Tongue (tissue), 3 donors: ENCODE measurements at places on chromosomes 16 and 17. TPM values are rescaled to one million over a fixed set of nuclear protein-coding genes. Genes with fewer than 3 reads are reported as not detected.

DNA sequence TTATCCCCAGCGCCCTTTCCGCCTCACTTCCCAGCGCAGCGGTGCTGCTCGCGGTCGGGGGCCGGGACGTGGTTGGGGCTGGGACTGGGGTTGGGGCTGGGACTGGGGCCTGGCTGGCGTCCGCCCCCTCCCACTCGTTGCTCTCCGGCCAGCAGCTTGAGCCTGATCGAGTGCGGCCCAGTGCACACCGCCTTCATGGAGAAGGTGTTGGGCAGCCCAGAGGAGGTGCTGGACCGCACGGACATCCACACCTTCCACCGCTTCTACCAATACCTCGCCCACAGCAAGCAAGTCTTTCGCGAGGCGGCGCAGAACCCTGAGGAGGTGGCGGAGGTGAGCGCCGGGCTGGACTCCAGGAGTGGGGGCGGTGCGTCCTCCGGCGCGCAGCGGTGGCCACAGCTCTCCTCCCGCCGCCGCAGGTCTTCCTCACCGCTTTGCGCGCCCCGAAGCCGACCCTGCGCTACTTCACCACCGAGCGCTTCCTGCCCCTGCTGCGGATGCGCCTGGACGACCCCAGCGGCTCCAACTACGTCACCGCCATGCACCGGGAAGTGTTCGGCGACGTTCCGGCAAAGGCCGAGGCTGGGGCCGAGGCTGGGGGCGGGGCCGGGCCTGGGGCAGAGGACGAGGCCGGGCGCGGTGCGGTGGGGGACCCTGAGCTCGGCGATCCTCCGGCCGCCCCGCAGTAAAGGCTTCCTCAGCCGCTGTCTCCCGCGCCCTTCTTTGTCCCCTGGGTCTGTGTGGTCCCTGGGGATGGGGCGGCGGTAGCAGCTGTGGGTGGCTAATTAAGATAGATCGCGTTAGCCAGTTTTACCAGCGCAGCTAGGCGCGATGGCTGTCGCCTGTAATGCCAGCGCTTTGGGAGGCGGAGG is 1.8 kb downstream of the HSD17B1 start:
- DNase-seq, result peak; percentile 94

GRCh38 chr16:88070341-88070740 is 119.1 kb downstream of the BANP start:
- DNase-seq, result no peak

XAF1 gene
- 19.7 TPM for total RNA-seq

DNA sequence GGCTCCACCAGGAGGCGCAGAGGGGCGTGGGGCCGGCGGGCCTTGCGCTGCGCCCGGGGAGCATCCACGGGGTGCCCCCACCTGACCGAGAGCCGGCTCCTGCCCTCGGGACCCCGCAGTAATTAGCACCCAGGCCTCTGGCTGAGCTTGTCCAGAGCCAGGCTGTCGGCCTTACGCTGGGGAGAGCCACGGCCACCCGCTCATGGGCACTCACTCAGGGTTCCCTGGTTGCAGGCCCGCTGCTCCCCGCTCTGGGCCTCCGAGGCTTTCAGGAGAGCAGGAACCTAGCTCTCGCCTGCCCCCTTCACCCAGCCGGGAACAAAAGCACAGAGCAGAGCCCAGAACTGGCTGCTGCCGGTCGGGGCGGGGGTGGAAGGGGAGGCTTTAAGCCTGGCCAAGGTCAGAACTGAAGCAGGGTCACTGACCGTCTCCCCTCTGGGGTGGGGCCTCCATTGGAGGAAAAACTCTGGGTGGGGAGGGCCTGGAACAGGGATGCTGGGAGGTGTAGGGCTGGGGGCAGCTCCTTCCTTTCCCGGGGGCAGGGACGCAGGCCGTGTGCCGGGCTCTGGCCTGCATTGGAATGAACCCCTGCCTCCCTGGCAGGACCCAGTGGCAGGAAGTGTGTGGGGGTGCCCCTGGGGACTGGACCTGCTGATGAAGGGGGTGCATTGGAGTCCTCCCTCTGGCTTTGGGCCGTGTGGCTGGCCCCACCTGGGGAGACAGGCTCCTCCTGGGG is 12.3 kb downstream of the GLIS2 start:
- peak; percentile 91 for DNase-seq

DNA sequence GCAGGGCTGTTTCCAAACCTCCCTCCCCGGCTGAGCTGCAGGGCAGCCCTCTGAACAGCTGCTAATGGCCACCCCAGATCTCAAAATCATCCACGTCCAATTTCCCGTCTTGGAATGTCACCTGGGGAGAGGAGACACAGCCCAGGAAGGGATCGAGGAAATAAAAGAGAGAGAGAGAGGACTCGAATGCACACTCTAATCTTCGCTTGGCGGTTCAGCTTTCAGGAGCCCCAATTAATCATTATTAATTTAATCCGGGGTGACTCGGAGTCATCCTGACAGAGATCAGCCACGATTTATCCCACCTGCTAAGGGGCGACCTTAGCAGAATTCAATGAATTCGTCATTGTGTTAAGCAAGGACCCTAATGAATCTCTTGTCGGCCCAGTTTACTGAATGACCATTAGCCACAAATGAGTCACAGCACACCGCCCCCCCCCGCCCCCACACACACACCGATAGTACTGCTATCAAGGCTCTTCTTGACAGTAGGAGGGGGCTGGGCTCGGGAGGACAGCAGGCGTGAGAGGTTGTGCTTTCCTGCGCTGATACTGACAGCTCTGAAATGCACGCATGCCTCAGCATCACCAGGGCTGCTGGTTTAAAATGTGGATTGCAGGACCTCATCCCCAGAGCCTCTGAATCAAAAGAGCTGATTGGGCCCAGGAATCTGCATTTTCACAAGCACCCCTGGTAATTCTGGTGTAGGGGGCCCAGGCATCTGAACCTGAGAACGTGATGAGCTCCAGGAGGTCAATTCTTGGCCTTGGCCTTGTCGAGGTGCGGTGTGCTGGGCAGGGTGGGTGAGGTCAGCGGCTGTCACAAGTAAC is 190.0 kb upstream of the CIBAR2 start:
- DNase-seq, result no peak

- DNase-seq, result peak; percentile 64
Observed at GRCh38 chr17:59972778-59973177, 8.2 kb upstream of the RNFT1 start.

OR2C1 gene
- total RNA-seq, result 0.21 TPM

- DNase-seq, result no peak
Observed at GRCh38 chr16:35711435-35711834, 2252.0 kb downstream of the TP53TG3F start.

TMEM100 gene
- total RNA-seq, result 21.5 TPM

DNA sequence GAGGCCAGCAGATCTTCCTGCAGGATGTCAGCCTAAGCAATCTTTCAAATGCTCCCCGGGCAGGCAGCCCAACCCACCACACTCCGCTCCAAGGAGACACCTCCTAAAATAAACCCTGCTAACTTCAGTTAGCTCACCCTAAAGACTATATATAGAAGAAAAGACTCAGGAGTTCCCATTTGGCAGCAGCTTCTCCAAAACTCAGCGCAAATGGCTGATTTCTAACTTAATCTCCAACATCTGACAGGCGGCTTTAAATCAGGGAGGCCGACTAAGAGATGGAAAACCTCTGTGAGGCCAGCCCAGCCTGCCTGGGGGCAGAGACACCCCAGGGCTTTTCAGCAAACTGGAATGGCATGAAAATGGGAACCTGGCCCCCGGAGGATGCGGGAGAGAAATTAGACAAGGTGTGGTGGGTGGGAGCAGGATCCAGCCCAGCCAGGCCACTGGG is 91.6 kb downstream of the XYLT1 start:
- peak; percentile 76 for DNase-seq

ADGRG3 gene
- total RNA-seq, result 0.92 TPM

NPIPB8 gene
- 0.21 TPM for total RNA-seq

MEOX1 gene
- 17.8 TPM for total RNA-seq
